Activated T-helper 1 cell treated with anti-CD3 and anti-CD28 coated beads, Interleukin-2, amount 50 U/mL, for 16 hours (primary cell): ENCODE measurements at places on chromosomes 2 and 18.

- DNase-seq = no peak
These were observed 92.6 kb upstream of the CREB1 start for GRCh38 chr2:207437136-207437523.

DNA sequence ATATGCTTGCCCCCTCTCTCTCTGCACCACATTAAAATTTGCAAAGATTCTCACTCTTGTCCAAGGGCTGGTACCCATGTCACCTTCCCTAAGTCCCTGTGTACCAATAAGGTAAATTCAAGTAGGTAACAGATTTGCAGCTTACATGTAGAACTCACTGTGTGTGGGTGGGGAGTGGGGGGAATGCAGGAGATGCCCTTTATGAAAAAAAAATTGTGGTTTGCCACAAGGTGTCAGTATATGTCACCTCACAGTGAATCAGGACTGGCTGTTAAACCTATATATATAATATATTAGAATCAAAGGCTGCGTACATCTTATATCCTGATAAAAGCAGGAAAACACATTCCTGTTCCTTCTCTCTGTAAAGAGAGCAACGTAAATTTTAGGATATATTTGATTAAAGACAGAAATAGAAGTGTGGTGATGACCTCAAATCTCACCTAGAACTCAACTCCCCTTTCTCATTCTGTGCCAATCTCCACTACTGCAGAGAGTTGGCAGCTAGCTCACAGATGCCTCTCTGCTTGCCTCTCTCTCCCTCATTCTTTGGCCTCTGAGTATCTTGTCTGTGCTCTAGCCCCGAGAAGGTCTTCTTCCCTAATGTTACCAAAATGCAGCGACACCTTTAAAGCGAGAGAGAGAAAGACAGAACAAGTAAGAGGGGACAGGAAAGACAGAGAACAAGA, 536 bp downstream of the XDH start:
- DNase-seq = no peak

DNA sequence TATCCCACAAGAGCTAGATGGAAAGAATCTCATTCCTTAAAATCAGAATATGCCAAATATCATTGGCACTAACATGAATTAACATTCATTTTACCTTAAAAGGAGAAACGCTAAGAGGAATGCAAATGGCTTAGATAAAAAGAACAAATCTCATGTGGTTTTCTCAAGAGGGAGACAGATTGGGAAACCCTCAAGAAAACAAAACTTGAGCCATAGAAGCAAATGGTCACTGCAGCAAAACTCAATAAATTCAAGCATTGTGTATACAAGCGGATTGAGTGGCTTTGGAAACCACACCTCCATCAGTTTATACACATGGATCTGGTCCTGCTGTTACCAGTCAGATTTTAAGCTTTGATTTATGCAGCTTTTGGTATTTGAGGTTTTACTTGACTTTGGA, 1331.8 kb upstream of the ZEB2 start:
- no peak for DNase-seq

- no peak for DNase-seq
These were observed 82.4 kb downstream of the MTCL1 start for GRCh38 chr18:8787794-8788193.
